ENCODE measurements at places on chromosomes 3 and 15.

DNA sequence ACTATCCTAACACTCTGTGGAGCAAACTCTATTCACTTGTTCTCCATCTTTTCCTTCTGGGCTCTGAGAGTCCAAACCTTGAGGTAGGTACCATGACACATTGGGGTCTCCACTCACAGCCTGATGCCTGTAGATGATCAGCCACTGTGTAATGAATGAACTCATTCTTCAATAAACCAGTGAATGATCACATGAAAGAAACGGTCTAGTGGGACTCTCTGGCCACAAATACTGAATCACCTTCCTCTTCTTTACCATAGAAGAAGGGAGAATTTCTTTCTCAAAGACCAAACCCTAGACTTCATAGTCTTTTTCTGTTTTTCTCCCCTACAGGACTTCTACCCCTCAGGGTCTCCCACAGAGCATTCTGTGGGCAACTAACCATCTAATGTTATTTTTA, 20.5 kb upstream of the ABHD2 start:
- DNase-seq, result no peak

DNA sequence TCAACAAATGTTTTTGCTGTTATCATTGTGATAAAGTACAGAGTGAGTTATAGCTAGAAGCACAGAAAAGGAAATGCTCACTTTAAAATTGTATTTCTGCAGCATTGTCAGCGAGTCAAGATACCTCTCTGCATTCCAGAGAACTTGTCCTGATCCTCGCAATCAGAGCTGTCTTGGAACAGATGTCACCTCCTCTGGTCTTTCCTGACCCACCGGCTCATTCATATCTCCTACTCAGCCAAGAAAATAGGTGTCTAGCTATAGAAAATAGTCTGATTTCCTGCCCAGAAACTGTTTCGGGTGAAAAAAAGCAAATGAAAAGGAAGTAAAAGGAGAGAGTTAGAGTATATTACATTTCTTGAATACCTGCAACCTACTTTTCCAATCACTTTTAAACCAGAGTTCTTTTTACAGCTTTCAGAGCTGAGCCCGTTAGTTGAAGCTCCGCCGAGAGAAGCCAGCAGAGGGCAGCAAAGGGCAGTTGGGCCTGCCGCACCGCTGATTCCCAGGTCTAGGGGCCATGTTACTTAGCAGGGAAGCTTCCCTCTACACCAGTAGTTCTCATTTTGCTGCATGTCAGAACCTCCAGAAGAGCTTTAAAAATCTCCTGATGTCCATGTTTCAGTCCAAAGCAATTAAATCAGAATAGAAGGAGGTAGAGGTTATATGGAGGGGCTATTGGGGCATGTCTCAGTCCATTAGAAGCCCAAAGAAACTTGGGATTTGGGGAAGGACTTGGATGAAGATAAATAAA, 185.7 kb upstream of the THRB start:
- DNase-seq, result peak; percentile 60

GRCh38 chr15:100924436-100924835, 5.3 kb downstream of the LRRK1 start:
- DNase-seq, result no peak

GRCh38 chr3:169701457-169701856, 37.9 kb upstream of the MECOM start:
- no peak for DNase-seq

GRCh38 chr3:128878556-128879124, 780 bp upstream of the ACAD9 start:
- peak; percentile 38 for DNase-seq

GRCh38 chr3:50271314-50271936, 2.5 kb downstream of the SEMA3B start:
- no peak for DNase-seq

DNA sequence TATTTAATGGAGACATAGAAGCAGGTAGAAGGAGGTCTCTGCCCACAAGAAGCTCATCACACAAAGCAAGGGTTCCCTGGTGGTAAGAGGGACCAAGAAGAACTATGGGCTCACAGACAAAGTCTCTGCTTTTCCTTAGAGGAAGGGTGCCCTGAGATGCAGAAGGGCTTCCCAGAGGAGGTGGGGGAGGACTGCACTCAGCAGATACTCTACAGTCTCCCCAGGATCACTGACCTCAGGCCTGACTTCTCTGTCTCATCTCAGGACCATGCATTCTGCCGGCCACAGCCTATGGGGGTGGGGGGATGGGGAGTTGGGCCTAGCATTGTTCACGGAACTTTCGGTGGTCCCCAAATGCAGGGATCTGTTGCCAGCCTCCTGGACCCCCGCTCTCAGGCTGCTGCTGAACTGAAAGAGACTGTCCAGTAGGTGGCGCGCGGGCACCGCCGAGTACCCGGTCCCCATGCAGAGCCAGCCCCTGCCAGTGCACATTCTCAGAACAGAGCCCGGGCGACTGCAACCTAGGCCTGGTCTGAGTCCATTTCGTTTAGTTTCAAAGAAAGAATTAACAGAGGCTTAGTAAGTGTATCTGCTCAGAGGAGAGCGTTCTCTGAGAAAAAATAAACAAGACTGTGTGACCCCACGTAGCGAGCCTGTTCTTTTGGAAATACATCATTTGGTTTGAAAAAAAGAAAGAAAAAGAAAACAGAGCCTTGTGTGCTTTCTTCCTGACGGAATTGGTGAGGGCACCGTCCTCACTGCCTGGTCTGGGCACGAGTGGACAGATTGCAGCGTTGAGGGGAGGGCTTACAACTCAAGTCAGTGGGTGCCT, 74.1 kb downstream of the LRTM1 start:
- peak; percentile 61 for DNase-seq

DNA sequence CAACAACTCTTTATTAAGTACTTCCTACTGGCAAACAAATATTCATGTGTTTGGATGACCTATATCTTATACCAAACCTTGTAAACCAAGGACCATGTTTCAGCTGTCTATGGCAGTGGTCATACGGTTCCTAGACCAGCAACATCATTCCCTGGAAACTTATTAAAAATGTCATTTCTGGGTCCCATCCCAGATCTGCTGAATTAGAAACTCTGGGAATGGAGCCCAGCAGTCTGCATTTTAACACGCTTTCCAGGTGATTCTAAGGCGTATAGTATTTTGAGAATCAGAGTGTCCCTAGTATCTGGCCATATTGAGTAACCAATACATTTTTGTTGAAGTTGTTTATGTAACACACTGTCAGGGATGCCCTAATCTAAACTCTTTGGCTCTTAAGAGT, 363.4 kb upstream of the LRRC3B start:
- no peak for DNase-seq

DNA sequence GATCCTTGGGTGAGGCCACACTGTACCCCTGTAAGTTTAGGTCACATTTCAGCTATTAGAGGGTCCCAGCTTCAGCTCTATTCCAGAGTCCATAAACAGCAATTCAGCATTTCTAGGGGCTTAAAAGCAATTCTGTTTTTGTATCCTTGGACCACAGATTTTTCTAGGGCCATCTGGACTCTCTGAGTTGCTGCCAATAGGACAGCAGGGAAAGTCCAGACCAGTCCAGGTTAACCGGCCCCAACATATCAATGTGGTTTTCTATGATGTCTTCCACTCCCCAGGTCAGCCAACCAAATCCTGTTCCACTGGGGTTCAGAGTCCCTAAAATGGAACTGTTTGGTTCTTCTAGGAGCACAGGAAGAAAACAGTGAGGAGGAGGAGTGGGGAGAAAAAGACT, 40.0 kb downstream of the TYRO3 start:
- DNase-seq, result no peak

GRCh38 chr15:89462198-89462912, 34.0 kb downstream of the RHCG start:
- DNase-seq, result peak; percentile 38

DNA sequence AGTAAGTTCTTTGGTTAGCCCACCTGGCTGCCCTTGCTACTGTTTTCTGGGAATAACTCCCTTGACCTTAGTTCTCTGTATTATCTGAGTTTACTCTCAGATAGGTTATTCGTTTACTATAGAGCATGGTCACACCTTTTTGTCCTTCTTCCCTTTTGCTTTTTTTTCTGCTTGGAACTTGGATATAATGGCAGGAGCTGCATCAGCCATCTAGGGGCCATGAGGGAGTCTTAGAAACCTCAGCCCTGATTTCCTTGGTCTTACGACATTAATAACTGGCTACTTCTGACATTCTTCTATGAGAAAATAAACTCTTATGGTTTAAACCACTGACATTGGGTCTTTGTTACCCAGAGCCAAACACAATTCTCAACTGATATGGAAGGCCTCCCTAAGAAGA, 3.4 kb upstream of the SLC51B start:
- DNase-seq, result no peak

GRCh38 chr3:50625231-50626182, 8.6 kb downstream of the MAPKAPK3 start:
- DNase-seq, result no peak

DNA sequence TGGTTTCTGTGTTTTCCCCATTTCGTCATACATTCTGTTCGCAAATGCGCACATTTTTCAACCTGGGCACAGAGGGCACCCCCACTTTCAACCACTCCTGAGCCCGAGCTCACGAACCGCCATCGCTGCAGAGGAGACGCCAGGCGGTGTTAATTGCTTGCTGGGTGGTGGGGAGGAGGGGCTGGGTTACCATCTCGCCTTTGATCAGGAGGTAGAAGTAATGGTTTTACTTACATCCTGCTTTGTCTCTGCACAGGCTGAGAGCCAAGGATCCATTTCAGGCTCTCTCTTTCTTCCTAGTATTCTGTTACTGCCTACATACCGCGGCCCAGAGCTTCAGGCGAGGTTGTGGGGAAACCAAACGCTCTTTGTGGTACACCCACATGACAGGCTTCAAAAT, 177.3 kb upstream of the WNT5A start:
- no peak for DNase-seq
